ENCODE measurements at places on chromosomes 7 and 10. TPM values are rescaled to one million over a fixed set of nuclear protein-coding genes. Genes with fewer than 3 reads are reported as not detected.

Gene WEE2
- total RNA-seq: not detected

Gene HSPA12A
- total RNA-seq: 10.1 TPM

Gene STEAP1
- 1.8 TPM for total RNA-seq

- DNase-seq: no peak
Observed at GRCh38 chr10:75032813-75033212, 78.6 kb upstream of the SAMD8 start.

GRCh38 chr7:129240119-129240820 is 15.4 kb downstream of the AHCYL2 start:
- no peak for DNase-seq

DNA sequence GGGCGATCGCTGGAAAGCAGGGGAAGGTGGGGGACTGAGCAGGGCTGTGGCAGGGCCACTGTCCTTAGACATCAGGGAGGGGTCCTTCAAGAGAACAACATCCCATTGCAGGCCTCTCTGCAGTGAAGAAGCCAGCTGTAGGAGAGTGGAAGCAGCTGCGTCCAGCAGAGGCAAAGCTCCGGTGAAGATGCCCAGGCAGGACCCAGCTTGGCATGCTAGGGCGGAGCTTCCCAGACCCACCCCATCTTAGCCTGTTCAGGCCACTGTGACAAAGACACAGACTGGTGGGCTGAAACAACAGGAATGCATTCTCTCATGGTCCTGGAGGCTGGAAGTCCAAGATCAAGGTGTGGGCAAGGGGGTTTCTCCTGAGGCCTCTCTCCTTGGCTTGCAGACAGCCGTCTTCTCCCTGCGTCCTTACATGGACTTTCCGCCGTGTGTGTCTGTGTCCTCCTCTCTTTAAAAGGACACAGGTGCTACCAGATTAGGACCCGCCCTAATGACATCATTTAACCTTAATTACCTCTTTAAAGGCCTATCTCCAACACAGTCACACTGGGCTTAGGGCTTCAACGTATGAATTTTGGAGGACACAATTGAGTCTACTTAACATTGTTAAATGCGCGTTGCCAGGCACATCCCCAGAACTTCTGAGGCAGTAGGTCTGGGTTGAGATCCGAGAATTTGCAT is 178.1 kb upstream of the GRB10 start:
- DNase-seq: no peak

- no peak for DNase-seq
Observed at GRCh38 chr10:123906296-123906695, 14.7 kb upstream of the CPXM2 start.

All from right atrium auricular region (tissue), 2 donors.